ENCODE measurements at places on chromosomes 1 and 21.
A peak's percentile ranks its signal among the peaks of the same experiment; 100 is the strongest.

DNA sequence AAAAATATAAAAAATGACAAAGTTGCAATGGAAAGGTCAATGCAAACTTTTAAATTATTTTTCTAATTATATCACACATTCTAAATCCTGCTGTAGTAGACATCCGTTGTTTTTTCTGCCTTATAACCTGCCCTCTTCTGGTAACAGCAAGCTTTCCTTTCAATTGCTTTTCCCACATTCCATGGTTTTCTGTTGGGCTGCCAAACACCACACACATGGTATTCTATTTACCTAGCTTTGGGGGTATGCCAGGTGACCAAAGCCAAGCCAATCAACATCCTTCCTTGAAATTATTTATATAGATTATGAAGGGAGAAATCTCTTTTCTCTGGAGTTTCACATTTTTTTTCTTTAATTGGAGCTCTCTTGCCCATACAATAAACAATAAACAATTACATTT lies 3.4 kb upstream of the LAMC1 start:
- DNase-seq: no peak

DNA sequence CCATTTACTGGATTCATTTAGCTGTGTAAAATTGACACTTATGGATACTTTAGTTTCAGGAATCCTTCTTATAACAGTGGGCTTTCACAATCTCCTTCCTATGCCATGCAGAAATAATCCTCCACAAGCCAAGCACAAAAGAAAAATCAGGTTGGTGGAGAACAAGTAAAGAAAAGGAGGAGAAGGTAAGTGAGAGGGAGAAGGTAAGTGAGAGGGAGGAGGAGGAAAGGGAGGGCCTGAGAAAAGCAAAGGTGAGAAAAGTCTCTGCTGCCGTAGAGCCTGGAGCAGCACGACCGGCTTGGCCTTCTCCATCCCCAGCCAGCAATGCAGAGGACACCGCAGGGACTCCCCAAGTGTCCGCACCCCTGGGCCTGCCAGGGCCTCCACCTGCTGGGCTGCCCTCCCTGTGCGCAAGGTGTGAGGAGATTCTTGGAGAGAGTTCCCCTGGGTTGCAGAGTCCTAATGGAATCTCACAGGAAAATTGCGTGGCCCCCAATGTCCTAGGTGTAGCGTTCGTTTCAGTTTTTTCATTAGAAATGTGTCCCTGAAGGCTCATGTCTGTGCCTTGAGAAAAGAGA lies 39.0 kb downstream of the PRMT2 start:
- DNase-seq: no peak

GRCh38 chr1:177310326-177310725 lies 139.6 kb downstream of the BRINP2 start:
- no peak for DNase-seq

- no peak for DNase-seq
These were observed 68.3 kb downstream of the TCP10L start for GRCh38 chr21:32516756-32517649.

GRCh38 chr1:30764939-30765555 lies 7.5 kb upstream of the LAPTM5 start:
- DNase-seq: no peak

GRCh38 chr1:165974598-165975131 lies 147.3 kb downstream of the UCK2 start:
- no peak for DNase-seq

DNA sequence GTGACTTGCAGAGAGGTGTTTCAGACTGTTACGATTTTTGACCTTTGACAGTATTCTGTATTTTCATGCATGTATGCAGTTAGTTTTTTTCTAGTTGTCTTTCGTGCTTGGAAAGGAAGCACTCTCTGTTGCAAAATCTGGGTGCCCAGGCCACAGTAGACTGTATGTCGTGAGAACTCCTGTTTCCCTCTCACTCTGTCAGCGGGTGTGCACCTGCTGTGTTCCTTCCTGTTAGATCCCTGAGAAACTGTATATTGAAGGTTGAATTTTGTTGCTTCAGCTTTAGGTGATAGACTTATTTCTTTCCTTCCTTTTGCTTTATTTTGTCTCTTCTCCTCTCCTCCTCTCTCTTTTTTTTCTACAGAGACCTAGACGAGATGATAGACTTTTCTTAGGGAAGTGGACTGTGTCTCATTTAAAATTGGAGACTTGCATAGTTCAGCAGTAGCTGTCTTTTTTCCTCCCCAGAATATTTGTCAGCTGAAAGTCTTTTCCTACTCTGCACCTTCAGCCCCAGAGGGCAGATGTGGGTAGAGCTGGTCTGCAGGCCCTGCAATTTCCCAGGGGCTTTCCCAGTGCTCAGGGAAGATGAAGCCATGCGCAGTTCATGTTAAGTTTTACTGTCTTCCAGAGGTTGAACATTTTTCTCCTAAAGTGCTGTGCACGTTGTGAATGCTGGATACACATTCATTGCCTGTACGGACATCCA lies 1.4 kb downstream of the TRAPPC10 start:
- DNase-seq: peak; percentile 10

DNA sequence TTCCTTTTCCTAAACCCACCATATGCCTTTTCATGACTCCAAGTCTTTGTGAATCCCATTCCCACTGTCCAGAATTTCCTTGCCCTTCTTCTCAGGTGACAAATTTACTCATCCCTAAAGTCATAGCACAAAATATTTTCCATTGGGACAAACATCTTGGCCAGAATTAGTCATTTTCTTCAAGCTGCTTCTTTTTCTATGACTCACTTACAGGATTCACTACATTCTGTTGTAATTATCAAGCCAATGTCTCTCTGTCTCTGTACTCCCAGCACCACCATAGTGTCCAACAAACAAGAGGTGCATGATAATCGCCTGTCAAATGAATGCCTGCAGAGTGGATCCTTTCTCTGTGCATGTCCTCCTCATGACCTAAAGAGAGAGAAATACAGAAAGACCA lies 37.8 kb downstream of the SGIP1 start:
- DNase-seq: no peak

- no peak for DNase-seq
These were observed 133.8 kb upstream of the EDN2 start for GRCh38 chr1:41618066-41618825.

GRCh38 chr1:187168297-187168696 lies 339.5 kb downstream of the PLA2G4A start:
- DNase-seq: no peak

GRCh38 chr21:36575306-36575705 lies 95.4 kb upstream of the CLDN14 start:
- DNase-seq: no peak

DNA sequence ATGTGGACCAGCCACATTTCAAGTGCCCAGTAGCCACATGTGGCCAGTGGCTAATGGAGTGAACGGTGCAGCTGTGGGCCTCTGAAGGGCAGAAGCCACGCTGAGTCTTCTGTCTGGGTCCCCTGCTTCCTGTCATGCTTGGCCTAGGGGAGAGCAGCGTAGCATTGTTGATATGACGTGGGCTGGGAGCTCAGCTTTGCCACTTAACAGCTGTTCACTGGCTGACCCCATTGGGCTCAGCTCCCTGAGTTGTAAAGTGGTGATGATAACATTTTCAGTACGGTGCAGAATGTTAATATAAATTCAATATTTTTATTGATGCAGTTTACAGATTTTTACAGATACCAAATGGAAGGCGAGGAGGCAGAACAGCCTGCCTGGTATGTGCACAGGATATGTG lies 4.5 kb downstream of the PODN start:
- DNase-seq: no peak

GRCh38 chr1:43327549-43328292 lies 9.9 kb upstream of the MPL start:
- no peak for DNase-seq

GRCh38 chr1:209723756-209724693 lies 19.4 kb downstream of the HSD11B1 start:
- no peak for DNase-seq

- no peak for DNase-seq
These were observed 3.1 kb downstream of the CTBS start for GRCh38 chr1:84571150-84571535.

GRCh38 chr1:44655609-44656008 lies 18.7 kb downstream of the TMEM53 start:
- DNase-seq: no peak

- DNase-seq: no peak
These were observed 16.0 kb downstream of the THEM4 start for GRCh38 chr1:151893176-151893924.

GRCh38 chr1:175826705-175827104 lies 83.3 kb upstream of the TNR start:
- no peak for DNase-seq

DNA sequence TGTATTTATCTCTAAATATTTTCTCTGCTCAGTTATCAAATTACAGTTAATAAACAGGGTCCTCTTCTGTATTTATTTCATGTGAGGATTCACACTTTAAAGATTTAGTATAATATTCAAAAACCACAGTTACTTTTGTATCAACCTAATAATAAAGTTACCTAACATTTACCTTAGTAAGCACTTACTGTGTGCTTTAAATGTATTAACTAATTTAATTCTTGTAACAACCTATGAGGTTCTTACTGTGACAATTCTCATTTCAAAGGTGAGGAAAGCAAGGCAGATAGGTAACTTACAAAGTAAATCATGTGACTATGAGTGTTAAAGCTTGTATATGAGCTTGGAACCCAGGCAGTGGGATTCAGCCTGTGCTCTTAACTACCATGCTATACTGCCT lies 30.2 kb downstream of the DNAH14 start:
- DNase-seq: no peak

GRCh38 chr21:14086553-14086952 lies 124.2 kb downstream of the LIPI start:
- DNase-seq: no peak

DNA sequence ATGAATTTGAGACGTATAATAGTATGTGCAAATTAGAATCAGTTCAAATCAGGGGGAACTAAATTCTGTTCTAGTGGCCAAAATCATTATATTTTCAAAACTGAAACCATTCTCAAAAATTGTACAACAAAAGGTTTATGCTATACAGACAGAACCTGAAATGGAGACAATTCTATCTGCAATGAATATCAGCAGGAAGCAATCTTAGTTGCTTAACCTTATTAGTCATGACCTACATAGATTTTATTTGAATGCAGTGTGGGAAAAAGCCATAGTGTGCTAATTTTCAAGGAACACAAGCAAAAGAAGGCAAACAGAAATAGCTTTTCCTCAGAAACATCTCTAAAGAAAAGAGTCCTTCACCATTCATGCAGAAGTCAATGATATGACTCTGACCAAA lies 6.5 kb downstream of the AK5 start:
- no peak for DNase-seq

GRCh38 chr1:64650411-64650810 lies 94.5 kb upstream of the RAVER2 start:
- no peak for DNase-seq

- DNase-seq: no peak
These were observed 14.9 kb downstream of the UTP11 start for GRCh38 chr1:38027201-38028104.

GRCh38 chr1:183834568-183834967 lies 29.6 kb downstream of the RGL1 start:
- DNase-seq: no peak

DNA sequence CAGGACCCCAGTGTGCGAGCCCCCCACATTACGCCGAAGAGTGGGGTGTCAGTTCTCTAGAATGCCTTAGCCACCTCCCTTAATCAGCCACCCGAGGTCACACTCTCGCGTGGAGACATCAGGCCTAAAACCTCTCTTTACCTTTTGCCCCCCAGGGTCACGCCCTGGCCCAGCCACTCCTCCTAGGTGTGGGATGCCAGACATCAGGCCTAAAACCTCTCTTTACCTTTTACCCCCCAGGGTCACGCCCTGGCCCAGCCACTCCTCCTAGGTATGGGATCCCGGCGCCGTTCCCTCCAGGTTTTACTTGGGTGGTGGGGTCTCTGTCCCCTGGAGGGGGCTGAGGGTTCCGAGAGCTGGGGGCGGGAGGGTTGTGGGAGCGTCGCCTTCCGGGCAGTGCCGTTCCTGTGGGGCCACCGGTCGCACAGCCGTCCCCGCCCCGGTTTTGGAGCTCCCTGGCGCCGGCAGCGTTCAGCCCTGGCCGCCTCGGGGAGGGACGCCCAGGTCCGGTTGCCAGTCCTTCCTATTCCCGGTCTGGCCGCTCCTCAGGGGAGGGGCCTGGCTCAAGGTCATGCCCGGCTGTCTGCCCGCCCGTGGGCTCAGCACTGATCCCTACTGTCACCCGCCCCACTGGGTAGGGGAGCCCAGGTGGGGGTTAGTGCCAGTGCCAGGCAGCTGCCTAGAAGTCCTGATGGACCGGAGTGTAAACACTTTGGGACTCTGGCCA lies 882 bp downstream of the VPS13D start:
- no peak for DNase-seq

GRCh38 chr1:174258148-174258550 lies 98.8 kb downstream of the RABGAP1L start:
- peak; percentile 18 for DNase-seq

DNA sequence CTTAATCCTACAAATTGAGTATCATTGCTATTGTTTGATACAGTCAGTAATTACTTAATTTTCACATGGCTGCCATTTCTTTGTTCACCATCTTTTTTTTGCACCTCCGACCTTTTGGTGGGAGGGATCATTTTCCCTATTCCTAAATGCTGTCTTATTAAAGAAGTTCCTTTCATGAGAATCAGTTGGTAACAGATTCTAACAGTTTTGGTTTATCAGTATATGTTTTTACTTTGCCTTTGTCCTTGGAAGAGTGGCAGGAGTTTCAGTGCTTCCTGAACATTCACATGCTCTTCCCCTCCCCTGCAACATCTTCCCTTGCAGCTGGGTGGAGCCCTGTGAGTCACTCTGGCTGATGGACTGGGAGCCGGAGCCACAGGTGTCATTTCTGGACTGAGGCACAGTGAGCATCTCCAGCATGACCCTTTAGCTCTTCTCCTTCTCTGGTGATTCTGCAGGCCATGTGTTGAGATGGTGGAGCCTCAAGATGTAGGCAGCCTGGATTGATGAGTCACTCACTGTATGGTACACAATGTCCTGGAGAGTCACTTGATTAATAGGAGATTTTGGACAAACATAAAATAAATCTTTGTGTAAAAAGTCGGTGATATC lies 217.7 kb downstream of the URB2 start:
- no peak for DNase-seq
